ENCODE measurements at places on chromosomes 2 and 18. TPM values are rescaled to one million over a fixed set of nuclear protein-coding genes. Genes with fewer than 3 reads are reported as not detected.

Gene CNDP1
- total RNA-seq: not detected

Gene GPATCH11
- total RNA-seq: 4.6 TPM

Gene ARHGEF4
- 4.2 TPM for total RNA-seq

Gene WDR7
- total RNA-seq: 20.9 TPM

Gene DNAJB2
- 105 TPM for total RNA-seq

Gene METTL5
- total RNA-seq: 75.4 TPM

Gene MAL
- total RNA-seq: 0.92 TPM

- H3K4me3 ChIP-seq: peak overlapping the region; percentile 39
- peak; percentile 86 for DNase-seq
- no peaks in the 10 kb centered on the region for H3K36me3 ChIP-seq
- H3K27ac ChIP-seq: peak overlapping the region; percentile 85
These were observed 49.8 kb upstream of the LGALSL start for GRCh38 chr2:64404002-64404731.

GRCh38 chr2:112006076-112006410, 49.0 kb upstream of the TMEM87B start:
- DNase-seq: no peak
- H3K4me1 ChIP-seq: no peaks in the 10 kb centered on the region
- H3K27ac ChIP-seq: no peak overlapping the region
- no peaks in the 10 kb centered on the region for H3K36me3 ChIP-seq
- H3K27me3 ChIP-seq: no peaks in the 10 kb centered on the region

- no peak for DNase-seq
- H3K27ac ChIP-seq: no peak overlapping the region
- H3K4me3 ChIP-seq: no peak overlapping the region
- peaks cover 43% of the 10 kb centered on the region for H3K36me3 ChIP-seq
These were observed 35.8 kb upstream of the CACNB4 start for GRCh38 chr2:152134488-152135280.

GRCh38 chr2:190097115-190097514, 34.6 kb upstream of the MSTN start:
- peaks cover 11% of the 10 kb centered on the region for H3K4me1 ChIP-seq
- H3K36me3 ChIP-seq: no peaks in the 10 kb centered on the region
- H3K27ac ChIP-seq: no peak overlapping the region
- DNase-seq: no peak

DNA sequence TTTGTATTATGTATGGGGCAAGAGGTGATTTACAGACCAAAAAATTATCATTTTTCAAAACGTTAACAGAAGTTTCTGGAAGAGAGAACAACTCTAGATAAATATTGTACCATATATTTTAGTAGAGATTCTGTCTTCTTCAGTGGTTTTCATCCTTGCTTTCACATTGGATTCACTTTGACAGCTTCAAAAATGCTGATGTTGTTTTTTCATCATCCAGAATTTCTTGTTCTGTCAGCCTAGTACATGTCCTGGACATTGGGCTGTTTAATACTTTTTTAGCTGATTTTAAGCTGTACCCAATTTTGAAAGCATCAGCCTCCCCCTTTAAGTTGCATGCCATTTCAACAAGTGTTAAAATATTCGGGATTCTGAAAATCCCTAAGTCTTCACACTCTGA, 711.3 kb upstream of the LRATD1 start:
- no peak overlapping the region for H3K4me3 ChIP-seq
- H3K27ac ChIP-seq: no peak overlapping the region
- no peaks in the 10 kb centered on the region for H3K4me1 ChIP-seq
- H3K27me3 ChIP-seq: no peaks in the 10 kb centered on the region
- no peaks in the 10 kb centered on the region for H3K36me3 ChIP-seq

DNA sequence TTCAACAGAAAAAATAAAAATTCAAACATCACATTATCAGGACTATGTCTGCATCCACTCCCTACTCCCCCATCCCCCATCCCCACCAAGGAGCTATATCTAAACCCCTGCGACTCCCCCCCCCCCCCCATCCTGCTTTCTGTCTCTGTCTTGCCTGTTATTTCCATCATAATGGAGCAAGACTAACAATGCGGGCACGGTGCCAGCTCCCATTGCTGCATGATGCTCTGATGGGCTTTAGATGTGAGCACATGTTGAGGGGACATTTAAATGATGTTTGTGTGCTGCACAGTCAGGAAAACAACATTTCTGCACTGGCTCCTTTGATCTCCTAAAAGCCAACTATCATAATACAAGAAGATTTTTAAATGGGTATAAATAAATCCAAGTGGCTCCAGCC, 644.2 kb upstream of the SETBP1 start:
- H3K4me3 ChIP-seq: no peak overlapping the region
- H3K27ac ChIP-seq: no peak overlapping the region
- peak; percentile 20 for DNase-seq
- H3K4me1 ChIP-seq: no peaks in the 10 kb centered on the region
- H3K27me3 ChIP-seq: no peaks in the 10 kb centered on the region

DNA sequence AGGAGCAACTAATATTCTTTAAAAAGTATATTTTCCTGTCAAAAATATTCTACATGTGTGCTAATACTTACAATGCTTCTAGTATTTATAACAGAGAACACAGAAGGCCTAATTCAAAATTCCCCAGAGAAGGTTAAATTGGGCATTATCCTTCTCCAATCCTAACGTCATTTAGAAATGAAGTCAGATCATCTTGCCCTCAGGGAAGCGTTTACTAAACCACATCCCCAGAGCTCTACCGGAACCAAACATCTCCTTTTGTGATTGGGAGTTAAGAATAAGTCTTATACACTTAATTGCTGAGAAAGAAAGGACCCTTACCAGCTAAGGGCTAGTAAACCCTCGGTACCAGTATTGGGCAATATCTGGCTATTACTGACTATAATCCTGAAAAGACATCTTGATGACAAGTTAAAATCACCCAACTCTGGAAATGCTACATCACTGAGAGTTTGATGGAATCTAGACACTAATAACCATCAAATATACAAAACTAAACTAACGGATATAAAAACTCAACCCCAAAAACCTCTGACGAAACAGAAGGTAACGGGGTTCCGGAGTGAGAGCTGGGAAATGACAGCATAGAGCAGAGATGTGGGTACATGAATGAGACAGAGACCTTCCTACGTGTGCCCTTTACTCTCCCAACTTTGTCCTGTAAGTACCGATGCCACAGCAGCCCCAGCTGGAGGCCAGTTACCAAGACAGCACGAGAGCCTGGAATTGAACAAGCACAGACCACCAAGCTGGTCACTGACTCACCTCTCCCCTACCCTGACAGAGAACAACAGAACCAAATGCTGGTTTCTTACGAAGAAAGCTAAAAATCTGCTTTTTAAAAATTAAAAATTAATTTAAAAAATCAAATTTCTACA, 35.0 kb downstream of the WDSUB1 start:
- no peak overlapping the region for H3K4me3 ChIP-seq
- H3K4me1 ChIP-seq: peaks cover 10% of the 10 kb centered on the region
- no peaks in the 10 kb centered on the region for H3K27me3 ChIP-seq

- no peak overlapping the region for H3K27ac ChIP-seq
- H3K4me1 ChIP-seq: peaks cover 54% of the 10 kb centered on the region
- H3K27me3 ChIP-seq: no peaks in the 10 kb centered on the region
- H3K36me3 ChIP-seq: no peaks in the 10 kb centered on the region
These were observed 69.1 kb upstream of the RBMS1 start for GRCh38 chr2:160562730-160563129.

GRCh38 chr18:50866765-50867164, 12.2 kb upstream of the ME2 start:
- H3K27me3 ChIP-seq: no peaks in the 10 kb centered on the region
- DNase-seq: no peak
- peaks cover 9% of the 10 kb centered on the region for H3K4me1 ChIP-seq
- H3K27ac ChIP-seq: no peak overlapping the region
- no peaks in the 10 kb centered on the region for H3K36me3 ChIP-seq
- H3K4me3 ChIP-seq: no peak overlapping the region

DNA sequence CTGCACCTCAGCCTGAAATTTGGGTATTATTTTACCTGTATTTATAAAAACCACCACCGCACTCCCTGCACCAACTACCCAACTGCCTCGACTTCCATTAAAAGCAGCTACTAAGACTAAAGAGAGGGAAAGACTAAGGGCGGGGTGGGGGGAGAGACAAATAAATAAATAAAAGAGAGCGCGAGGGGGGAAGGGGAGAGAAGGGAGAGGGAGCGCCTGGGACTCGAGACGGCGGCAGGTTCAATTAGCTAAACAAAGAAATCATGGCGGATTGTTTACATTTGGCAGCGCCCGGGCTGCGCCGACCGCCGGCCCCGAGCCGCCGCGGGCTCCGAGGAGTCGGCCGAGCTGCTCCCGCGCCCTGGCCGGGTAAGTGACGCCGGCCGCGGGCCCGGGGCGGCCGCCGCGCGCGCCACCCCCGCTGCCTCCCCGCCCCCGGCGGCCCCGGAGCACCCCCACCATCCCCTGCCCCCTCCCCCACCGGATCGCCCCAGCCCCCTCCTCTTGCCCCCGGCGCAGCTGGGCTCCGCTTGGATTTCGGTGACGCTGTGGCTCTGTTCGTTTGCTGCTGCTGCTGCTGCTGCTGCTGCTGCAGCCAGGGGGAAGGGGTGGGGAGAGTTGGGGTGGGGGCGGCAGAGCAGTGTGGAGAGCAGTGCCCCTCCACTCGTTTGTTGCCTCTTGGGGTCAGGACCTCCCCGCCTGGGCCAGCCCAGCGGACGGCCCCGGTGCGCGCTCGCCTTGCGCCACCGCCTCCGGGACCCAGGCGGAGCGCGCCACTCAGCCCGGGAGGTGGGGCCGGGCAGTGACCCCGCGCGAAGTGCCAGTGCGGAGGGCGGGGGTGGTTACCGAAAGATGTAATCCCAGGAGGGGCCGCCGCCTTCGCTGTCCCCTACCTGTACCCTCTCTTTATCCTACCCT, 187.2 kb upstream of the FANCL start:
- peaks cover 4% of the 10 kb centered on the region for H3K27me3 ChIP-seq
- H3K36me3 ChIP-seq: no peaks in the 10 kb centered on the region
- no peaks in the 10 kb centered on the region for H3K4me1 ChIP-seq
- no peak for DNase-seq
- H3K27ac ChIP-seq: no peak overlapping the region
- H3K4me3 ChIP-seq: peak overlapping the region; percentile 55

DNA sequence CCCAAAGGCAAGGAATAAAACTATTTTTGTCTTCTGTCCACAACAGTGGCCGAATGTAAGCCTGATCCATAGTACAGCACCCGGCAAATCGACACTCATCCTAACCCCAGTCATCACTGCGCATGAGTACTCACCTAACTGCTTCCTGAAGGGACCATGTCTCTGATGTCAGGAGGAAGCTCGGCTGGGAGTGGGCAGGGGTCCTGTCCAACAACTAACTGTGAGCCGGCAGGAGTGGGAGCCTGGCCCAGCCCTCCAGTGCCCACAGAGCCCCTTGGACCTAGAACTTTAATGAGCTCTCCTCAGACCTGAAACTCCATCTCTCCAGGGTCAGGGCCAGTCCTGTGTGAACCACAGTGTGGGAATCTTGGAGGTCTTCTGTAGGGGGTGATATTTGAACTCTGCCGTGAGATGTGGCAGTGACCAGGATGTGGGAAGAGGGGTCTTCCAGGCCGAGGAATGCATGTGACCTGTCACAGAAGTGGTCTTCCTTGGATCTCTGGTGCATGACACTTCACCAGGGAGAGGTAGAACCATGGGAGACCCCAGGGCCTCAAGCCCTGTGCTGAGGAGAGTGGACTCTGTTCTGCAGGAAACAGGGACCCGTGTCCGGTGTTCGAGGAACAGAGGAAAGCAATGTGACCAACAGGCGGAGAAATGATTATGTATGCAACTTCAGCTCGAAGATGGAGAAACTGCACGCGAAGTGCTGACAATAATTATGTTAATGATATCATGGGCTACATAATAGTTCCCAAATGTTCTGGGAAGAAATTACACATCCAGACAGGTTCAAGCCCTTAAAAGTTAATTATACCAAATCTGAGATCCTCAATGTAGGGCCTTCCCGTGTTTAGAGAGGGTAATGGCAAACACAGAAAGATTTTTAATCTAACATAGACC, 240.1 kb upstream of the HDAC4 start:
- H3K4me3 ChIP-seq: no peak overlapping the region
- DNase-seq: no peak
- no peak overlapping the region for H3K27ac ChIP-seq
- H3K4me1 ChIP-seq: no peaks in the 10 kb centered on the region

DNA sequence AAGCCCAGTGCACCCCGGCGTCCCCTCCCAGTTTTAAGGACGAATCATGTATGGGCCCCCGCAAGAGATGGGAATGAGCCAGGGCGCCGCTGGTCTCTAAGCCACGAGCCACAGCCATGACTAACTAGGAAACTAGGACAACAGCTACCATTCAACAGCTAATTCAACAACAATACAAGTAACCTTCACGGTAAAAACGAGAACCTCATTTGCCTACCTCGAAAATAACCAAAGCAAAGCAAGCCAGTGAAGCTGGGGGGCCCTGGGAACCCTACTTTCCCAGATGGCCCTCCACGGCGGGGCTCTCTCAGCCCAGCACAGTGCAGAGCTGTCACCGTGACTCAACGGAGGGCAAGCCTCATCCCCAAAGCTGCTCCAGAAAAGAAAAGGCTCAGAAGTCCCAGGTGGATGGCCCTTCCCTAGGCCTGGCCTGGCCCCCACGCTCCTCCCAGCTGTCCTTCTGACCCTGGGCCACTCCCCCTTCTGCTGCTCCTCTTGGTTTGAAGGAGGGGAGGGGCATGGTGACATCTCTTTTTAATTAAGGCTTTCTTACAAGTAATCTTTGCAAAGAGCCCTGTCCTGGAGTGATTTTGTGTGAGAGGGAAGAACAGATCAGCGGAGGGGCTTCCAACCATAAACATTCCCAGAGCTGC, 126.3 kb downstream of the HDAC4 start:
- no peaks in the 10 kb centered on the region for H3K27me3 ChIP-seq
- peak overlapping the region; percentile 63 for H3K4me3 ChIP-seq

DNA sequence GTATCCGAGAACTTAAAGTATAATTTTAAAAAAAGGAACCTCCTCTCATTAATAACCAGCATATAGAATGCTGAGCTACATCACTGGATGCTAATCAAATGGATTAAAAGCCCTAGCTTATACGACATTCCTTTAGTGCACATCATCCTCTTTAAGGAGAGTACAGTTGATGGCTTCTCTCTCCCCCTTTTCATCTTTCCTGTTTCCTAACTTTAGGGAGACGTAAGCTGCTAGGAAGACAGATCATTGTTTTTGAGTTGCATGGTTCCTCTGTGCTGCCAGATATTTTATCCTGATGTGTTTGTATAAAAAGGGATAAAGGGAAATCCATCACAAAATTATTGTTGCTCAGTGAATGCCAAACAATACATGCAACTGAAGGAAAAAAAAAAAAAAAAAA, 94.2 kb downstream of the SLC8A1 start:
- no peak overlapping the region for H3K27ac ChIP-seq
- H3K4me3 ChIP-seq: no peak overlapping the region

GRCh38 chr18:32177530-32177929, 12.3 kb upstream of the MEP1B start:
- no peak overlapping the region for H3K4me3 ChIP-seq
- H3K36me3 ChIP-seq: no peaks in the 10 kb centered on the region
- no peak for DNase-seq
- no peaks in the 10 kb centered on the region for H3K4me1 ChIP-seq

All from psoas muscle (tissue), 8 donors.